Parietal lobe (tissue), 2 donors: ENCODE measurements at places on chromosomes 2 and 18. TPM values are rescaled to one million over a fixed set of nuclear protein-coding genes. Genes with fewer than 3 reads are reported as not detected.

TRABD2A gene
- total RNA-seq: 1.6 TPM

SERPINB10 gene
- not detected for total RNA-seq

ZBTB7C gene
- total RNA-seq: 0.94 TPM

ZNF396 gene
- 4.4 TPM for total RNA-seq

SLC25A12 gene
- 91.1 TPM for total RNA-seq
